ENCODE measurements at places on chromosomes 16 and 17.

DNA sequence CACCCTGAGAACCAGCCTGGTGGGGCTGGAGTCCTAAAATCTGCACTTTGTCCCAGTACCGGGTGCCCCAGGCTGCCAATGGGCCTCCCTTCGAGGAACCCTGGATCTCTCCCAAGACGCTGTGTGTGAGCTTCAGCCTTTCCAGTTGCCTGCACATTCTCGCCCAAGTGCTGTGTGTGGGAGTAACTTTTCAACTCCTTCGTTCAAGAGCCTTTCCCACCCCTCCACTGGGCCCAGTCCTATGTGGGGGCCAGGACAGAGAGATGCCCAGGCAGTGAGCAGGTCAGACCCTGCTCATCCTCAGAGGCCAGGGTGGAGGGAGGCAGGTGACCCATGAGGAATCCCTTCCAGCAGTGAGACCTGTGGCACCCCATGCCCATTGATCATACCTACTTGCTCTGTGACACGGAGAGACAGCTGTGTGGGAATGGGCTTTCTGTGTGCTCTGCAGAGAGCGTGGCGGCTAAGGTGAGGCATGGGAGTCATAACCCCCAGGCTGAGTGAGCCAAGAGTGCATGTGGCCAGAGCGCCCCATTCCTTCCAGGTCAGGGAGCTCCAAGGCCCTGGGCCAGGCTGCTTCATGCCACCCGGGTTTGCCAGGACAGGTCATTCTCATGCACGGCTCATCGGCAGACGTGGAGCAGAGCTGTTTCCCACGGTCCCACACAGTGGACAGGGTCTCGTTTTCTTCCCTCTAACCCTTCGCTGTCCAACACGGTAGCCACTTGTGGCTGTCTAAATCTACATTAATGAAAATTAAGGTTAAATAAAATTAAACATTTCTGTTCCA is 154.4 kb downstream of the CLEC16A start:
- DNase-seq, result no peak

DNA sequence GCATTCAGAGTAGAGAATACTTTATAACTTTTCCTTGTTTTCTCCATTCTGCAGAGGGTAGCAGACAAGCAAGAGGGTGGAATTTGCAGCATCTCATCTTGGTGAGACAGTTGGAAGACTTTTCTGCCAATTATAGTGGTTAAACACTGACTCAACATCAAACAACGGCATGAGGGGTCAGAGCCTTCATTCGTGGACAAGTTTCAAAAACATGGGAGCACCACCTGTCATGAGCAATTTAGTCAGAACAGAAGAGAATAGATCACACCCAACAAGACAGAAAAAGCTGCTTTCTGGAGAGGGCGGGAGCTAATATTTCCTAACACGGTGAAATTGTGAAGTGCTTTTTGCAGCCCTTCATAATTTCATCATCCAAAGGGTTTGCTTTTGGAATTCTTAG is 17.9 kb upstream of the ZNF652 start:
- no peak for DNase-seq

- DNase-seq, result no peak
Observed at GRCh38 chr17:2709183-2709661, 2.3 kb downstream of the CLUH start.

DNA sequence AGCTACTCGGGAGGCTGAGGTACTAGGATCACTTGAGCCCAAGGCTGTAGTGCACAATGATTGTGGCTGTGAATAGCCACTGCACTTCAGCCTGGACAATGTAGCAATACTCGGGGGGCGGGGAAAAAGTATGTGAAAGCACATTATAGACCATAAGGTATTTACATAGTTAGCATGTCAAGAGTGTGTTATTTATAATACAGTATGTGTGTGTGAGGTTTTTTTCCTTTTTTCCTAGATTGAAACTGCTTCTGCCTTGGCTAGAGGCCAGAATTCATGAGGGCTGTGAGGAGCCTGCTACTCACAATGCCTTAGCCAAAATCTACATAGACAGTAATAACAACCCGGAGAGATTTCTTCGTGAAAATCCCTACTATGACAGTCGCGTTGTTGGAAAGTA is 30.5 kb downstream of the PTRH2 start:
- no peak for DNase-seq

DNA sequence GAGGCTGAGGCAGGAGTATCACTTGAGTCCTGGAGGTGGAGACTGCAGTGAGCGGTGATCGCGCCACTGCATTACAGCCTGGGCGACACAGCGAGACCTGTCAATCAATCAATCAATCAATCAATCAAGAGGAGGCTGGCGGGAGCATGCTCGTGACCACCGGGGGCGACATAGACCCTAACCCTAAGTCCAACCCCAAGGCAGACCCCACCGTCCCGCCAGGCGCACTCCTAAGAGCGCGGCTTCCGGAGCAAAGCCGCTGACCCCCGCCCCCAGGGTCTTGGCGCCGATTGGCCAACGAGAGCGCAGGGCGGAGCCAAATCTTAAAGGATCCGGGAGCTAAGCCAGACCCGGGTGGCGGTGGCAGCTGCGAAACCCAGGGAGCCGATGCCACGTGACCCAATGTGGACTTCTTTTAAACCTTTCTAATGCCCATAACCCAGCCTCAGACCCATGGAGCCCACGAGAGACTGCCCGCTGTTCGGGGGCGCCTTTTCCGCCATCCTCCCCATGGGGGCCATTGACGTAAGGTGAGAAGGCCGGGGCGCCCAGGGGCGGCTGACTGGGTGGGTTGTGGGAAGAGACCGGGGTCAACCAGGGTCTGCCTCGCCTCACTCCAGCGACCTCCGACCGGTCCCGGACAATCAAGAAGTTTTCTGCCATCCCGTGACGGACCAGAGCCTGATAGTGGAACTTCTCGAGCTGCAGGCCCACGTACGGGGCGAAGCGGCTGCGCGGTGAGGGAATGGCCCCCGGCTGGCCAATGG is at the start of gene RANGRF:
RANGRF (plus strand) TSS at position 335 of the 767 bp plus-strand sequence; CDS start at position 454, 119 bp downstream.
- peak; percentile 63 for DNase-seq

DNA sequence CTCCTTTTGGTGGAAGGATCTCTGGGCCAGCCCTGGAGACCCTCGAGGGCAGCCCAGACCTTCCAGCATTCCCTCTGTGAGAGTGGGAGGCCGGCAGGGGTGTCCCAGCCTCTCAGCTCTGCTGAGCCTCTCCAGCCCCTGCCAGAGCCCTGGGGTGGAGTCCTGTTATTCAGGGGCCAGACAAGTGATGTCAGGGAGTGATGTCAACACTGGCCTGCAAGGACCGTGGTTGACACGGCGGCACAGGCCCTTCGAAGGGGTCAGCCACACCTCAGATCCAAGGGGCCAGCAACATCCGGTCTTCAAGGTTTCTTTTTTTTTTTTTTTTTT is 231.2 kb downstream of the KATNIP start:
- DNase-seq, result no peak

DNA sequence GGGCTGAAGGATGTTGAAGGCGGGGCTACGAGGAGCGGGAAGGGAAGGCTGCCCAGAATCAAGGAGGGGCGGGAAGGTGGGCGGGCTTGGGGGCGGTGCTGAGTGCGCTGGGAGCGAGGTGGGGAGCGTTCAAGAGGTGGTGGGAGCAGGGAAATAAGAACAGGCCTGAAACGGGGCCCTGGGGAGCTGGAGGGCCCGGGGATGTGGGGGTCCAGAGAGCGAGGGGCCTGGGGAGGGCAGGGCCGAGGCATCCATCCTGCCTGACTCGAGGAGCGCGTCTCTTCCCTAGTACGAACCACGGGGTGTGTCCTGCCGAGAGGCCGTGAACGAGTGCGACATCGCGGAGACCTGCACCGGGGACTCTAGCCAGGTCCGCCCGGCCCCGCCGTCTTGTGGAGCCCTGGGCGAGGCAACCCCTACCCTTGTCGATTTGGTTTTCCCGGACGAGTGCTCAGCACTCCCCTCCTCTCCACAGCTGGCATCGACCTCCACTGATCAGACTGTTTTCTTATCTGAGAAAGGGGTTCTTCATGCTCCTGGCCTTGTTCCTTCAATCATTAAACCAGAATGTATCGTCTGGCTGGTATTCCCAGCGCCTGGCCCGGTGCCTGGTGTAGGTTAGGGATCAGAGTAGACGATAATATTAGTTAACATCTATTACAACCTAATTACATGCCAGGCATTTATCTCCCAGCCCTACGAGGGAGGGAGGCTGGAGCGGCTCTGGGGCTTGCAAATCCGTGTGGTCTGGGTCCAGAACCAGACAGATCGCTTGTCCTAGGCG is 17.2 kb downstream of the ADAM11 start:
- DNase-seq, result peak; percentile 98

- no peak for DNase-seq
Observed at GRCh38 chr17:81891303-81891552, 158 bp downstream of the ALYREF start.

DNA sequence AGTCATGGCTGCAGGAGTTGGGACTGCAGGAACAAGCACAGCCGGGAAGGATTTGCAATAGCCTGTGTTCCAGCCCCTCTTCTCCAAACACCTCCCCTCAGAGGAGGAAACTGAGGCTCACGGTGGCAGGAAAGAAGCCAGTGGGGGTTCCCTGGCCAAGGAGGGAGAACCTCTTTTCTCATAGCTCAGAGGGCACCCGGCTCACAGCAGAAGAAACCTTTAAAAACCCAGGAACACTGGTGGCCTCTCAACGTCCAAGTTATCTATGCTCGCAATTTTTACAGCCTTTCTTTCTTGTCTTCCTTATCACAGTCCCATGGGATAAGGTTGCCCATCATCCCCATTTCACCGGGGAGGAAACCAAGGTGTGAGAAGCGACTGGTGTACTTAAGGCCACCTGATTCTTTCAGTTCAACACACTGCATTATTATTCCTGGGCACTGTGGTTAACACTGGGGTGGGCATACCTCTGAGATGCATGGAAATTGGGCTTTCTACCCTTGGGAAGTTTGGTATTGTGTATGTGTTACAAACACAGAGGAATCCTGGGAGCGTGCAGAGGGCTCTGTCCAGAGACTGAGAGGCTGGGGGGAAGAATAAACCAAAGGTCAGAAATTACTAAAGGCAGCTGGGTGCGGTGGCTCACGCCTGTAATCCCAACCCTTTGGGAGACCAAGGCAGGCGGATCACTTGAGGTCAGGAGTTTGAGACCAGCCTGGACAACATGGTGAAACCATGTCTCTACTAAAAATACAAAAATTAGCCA is 791 bp upstream of the ZNF629 start:
- no peak for DNase-seq

DNA sequence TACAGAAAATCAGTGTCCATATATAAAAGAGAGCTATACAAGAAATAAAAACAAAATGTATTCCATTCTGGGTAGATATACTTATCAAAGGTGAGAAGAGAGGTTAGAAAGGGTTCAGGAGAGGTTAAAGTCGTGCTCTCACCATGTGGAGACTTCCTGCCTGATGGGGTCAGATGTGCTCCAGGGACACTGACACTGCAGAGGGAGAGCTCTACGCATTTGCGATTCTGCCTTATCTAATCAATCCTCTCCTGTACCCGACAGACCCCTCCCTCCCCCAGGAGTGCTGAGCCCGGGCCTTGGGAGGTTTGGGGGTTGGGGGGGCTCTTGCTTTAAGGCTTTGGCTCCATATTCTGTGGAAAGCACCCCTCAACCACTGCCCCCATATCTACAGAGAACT is 16.6 kb upstream of the SLC5A11 start:
- DNase-seq, result no peak

DNA sequence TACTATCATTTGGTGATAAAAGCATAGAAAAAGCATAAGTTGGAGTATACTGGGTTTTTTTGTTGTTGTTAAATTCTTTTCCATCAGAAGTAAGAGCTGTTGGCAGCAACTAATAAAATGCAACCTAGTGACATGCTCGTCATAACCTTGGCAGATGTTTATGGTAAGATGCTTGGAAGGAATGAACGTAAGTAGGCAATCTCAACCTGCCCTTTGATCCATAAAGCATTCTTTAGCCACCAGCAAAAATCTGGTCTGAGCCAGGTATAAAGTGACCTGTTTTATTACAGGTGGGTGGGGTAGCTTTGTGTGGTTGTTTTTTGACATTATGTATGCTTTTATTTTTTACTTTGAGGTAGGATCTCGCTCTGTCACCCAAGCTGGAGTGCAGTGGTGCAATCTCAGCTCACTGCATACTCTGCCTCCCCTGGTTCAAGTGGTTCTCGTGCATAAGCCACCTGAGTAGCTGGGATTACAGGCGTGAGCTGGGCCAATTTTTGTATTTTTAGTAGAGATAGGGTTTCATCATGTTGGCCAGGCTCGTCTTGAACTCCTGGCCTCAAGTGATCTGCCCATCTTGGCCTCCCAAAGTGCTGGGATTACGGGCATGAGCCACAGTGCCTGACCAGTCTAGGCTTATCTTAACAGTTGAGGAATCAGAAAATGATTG is 22.0 kb downstream of the WSB1 start:
- no peak for DNase-seq

DNA sequence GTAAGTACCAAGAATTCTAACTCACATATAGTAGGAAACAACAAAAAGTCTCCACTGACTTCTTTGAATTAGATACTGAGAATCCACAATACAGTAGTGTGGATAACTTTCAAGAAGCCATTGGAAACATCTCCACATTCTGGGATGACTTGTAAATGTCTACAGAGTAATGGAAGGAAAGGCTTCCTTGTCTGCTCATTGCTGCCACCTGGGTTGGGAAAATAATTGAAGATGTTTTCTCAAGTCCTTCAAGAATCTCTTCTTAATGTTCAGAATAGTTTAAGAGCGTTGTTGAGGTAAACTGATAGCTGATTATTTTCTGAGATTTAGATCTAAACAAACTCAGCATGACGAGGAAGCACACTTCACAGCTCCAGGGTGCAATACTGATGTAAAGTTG is 14.0 kb downstream of the CPSF4L start:
- DNase-seq, result no peak

GRCh38 chr17:81391293-81391935 is 3.8 kb upstream of the BAHCC1 start:
- DNase-seq, result no peak

DNA sequence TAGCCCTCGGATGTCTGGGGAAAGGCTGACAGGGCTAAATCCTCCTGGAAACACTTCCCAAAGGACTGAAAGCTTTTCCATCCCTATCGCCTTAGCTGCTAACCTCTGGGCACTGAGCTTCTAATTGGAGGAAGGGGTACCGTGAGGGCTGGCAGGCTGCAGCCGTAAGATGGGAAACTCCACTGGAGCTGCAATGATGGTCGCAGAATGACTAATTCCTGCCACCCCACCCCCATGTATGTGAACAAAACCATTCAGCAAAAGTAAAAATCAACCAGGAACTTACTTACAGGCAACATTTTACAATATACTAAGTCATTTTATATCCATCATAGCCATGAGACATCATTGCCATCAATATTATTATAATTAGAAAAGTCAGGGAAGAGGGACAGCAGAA is 133.3 kb downstream of the ABCC12 start:
- no peak for DNase-seq

GRCh38 chr17:46794318-46794717 is 24.2 kb downstream of the WNT3 start:
- DNase-seq, result no peak

GRCh38 chr16:83098536-83098935 is 471.8 kb downstream of the CDH13 start:
- DNase-seq, result no peak

DNA sequence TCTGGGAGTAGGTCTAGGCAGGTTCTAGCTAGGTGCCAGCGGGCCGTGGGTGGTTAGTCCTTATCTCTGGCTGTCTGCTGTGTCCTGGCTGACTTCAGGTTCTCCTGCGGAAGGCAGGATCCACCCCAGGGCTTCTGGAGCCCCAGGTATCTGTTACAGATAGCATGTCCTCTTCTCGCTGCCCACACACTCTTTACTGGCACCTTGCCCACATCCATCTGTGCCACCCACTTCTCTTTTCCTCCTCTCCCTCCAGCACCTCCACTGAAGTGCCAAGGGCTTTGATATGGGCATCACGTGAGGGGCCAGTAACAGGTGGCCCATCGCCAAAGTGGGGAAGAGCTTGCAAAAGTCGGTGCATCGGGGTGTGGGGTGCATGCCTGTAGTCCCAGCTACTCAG is 4.6 kb upstream of the MPP2 start:
- DNase-seq, result no peak

- no peak for DNase-seq
Observed at GRCh38 chr17:57424777-57425188, 168.5 kb downstream of the MSI2 start.

Measured in stimulated activated CD8-positive, alpha-beta memory T cell treated with anti-CD3 and anti-CD28 coated beads, Interleukin-15, amount 100 ng/mL, for 1 hour (primary cell).